Head of caudate nucleus (tissue), 42 donors: ENCODE measurements at places on chromosomes 5 and 9.

GRCh38 chr5:56402266-56403220, 169.4 kb upstream of the ANKRD55 start:
- DNase-seq = no peak

DNA sequence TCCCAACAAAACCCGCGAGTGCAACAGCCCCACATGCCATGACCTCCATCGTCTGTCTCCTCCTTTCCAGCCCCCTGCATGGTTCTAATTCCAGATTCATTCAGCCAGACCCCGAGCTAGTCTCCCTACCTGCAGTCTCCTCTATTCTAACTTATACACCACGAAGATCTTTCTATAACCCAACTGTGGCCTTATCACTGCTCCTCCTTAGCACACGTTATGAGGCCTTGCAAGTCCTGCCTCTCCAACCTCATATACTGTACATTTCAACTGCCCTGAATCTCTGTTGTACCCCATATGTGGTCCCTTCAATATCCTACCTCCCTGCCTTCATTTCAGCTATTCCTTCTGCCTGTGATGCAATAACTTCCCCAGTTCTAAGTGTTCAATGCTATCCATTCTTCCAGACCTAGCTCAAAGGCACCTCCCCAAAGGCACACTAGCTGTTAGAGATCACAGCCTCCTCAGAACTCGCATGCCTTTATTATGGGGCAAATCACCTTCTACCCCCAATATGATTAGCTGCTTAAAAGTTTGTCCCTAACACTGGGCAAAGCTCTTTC, 215.1 kb upstream of the TRIM32 start:
- DNase-seq = no peak

GRCh38 chr9:118023644-118024043, 319.4 kb downstream of the TLR4 start:
- no peak for DNase-seq

DNA sequence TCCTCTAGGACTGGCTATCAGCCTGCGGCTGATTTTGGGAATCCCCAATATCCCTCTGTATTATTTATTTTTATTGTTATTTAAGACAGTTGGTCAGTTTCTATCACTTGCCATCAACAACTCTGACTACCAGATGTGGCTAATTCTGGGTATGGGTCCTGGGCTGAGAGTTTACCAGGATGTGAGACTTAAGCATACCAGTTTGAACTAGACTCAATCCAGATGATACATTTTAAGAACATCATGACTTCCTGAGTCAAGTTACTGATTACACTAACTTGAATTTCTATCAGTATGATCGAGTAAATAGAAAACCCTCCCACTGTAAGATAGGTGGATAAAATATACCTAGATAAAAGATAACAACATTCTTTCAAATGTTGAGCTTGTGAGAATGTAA, 634.0 kb downstream of the MAT2B start:
- no peak for DNase-seq

GRCh38 chr5:132753135-132753987, 6.1 kb downstream of the CCNI2 start:
- DNase-seq = peak; percentile 81

DNA sequence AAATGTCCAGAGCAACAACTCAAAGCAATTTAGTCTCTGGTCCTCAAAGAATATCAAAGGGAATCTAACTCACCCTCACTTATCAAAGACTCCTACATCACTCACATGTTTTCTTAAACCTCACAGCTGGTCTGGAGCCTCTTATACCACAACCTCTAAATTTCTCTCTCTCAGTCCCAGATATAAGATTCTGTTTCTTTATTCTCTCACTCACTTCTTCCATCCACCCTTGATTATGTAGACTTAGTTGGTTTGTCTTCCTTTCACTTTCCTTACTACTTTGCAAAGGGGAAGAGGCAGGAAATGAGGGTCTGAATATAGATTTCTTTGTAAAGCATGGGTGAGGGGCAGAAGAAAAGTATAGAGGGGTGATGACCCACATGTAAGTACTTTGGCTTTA, 75.4 kb upstream of the STARD4 start:
- no peak for DNase-seq

DNA sequence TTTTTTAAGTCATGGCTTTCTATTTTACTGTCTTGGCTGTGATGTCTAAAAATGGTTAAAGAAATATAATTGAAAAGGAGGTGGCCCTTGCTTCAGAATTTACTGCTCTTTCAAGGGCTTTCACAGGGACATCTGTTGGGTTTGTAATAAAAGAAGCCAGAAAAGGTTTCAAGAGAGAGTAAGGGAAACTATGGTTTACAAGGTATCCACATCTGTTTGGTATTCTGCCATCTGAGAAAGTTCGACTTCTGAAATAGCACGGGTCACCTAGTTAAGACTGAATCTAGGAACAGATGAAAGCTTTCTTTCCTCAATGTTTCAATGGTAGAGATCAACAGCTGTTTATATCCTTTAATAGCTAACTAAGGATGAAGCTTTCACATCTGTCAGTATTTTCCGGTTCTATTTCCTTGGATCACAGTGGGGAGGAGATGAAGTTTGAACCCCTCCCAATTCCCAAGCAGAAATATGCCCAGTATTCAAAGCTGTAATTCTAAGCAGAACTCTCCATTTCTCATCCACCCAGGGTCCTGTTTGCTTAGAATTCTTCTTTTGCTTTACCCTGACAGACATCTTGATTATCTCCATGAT, 72.8 kb upstream of the IFNK start:
- DNase-seq = no peak

GRCh38 chr5:38467353-38468040, 88.9 kb downstream of the LIFR start:
- no peak for DNase-seq

DNA sequence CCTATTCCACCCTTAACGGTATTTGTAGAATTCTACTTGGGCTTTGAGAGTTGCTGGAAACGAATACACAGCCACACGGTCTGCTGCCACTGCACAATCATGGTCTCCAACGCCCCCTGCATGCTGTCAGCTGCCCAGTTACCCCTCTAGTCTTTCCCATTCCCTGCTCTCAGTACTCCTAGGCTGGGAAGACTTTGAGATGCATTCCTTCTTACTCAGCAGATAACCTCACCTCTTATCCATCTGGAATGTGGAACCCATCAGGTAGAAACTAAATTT, 92.8 kb downstream of the ANKH start:
- DNase-seq = no peak

- DNase-seq = no peak
These were observed 34.2 kb upstream of the MSH3 start for GRCh38 chr5:80620211-80620610.

GRCh38 chr9:133842721-133843227, 104.6 kb upstream of the SARDH start:
- DNase-seq = no peak

DNA sequence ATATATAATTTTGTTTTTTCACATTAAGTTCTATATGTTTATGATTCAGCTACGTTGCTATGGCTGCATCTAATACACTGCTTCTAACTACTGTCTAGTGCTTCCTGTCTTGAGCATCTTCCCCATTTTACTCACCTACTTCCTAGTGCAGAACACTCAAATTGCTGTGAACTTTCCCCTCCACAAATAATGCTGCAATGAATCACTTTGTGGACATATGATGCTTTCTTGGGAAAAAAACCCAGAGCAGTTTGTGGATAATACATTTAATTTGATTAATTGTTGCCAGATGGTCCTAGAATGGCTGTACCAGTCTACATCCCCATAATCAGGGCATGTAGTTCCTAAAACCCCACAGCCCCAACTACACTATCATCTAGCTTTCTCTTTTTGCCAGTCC, 18.5 kb downstream of the CD180 start:
- DNase-seq = no peak

DNA sequence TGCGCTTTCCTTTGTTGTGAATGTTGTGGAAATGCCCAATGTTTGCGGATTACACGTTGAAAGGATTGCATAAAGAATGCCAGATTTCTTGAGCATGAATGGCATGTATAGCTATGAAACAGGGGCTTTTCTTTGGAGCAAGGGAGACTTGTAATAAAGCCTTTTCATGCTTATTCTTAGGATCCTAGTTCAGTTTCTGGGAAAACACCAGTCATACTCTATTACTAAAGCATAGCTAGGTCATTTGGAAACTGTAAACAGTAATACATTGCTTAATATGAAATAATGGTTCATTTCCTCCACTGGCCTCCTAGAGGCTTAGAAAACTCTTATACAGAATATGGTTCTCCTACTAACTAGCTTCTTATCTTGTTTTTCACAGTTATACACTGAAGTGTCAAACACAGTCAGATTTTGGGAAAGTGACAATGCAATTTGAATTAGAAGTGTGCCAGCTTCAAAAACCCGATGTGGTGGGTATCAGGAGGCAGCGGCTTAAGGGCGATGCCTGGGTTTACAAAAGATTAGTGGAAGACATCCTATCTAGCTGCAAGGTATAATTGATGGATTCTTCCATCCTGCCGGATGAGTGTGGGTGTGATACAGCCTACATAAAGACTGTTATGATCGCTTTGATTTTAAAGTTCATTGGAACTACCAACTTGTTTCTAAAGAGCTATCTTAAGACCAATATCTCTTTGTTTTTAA, 104.2 kb downstream of the MELK start:
- DNase-seq = no peak

DNA sequence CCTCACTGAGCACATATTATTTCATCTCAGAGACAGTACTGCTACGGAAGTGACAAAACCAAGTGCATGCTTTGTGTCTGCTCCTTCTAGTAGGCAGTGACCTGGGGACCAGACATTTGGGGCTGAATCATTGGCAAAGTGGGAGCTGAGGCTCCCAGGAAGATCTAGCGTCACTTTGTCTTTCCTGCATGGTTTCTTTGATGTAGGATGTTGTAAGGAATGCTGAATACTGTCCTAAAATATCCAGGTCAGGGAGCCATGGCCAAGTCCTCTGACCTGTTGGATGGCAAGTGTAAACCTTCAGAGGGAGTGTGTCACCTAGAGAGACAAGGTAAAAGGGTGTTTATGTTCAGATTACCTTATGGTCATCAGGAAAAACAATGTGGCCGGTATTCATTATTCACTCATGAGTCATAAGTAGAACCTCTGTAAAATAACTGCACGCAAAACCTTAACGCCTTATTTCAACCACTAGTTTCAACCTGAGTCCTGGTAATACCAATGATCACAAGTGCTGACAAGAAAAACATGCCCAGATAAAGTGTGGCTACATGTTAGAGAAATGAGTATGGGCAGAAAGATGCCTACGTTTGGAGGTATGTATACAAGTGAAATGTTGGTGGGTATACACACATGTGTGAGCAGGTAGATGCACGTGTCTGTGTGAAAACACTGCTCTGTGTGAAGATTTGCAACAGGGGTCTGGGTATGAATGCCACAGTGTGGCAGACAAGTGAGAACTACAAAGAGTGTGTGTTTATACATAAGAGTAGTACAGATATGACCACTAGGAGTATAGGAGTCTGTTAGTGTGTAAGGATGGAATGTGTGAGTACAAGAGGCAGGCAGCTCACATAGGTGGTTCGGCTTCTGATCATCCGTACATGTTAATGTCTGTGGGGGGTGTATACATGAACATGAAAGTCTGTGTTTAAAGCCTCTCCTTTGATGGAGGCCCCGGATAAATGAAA, 263.9 kb downstream of the SPOCK1 start:
- no peak for DNase-seq

DNA sequence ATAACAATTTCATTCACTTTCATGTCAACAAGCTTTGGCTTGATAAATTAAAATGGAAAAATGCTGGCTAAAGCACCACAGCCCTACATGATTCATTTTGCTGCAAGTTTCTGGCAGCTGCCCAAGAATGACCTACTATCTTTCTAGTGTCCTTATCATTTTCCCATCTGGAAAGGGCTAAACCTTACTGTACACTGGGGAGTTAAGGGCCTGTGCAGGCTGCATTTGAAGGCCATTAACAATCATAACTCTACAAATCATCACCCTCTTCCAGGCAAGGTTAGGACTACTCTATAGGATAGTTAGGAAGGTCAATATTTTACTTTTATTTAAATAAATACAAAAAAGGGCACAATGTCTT, 579.7 kb upstream of the ZNF608 start:
- no peak for DNase-seq
